Suprapubic skin (tissue), 4 donors: ENCODE measurements at places on chromosomes 1 and 21. TPM values are rescaled to one million over a fixed set of nuclear protein-coding genes. Genes with fewer than 3 reads are reported as not detected.
A peak's percentile ranks its signal among the peaks of the same experiment; 100 is the strongest.

The TBX15 gene
- total RNA-seq: 3.7 TPM

- peaks cover 35% of the 10 kb centered on the region for H3K4me1 ChIP-seq
- H3K4me3 ChIP-seq: peak overlapping the region; percentile 98
- H3K27me3 ChIP-seq: no peaks in the 10 kb centered on the region
- peak; percentile 89 for DNase-seq
These were observed 1.4 kb upstream of the KLHL21 start for GRCh38 chr1:6603915-6604558.

GRCh38 chr21:15839601-15840000 is 109.8 kb downstream of the USP25 start:
- no peak overlapping the region for H3K4me3 ChIP-seq
- no peaks in the 10 kb centered on the region for H3K27me3 ChIP-seq
- no peak for DNase-seq
- H3K36me3 ChIP-seq: peaks cover 23% of the 10 kb centered on the region
- H3K4me1 ChIP-seq: no peaks in the 10 kb centered on the region

GRCh38 chr1:46076343-46076742 is 56.1 kb downstream of the PIK3R3 start:
- H3K36me3 ChIP-seq: no peaks in the 10 kb centered on the region
- H3K27me3 ChIP-seq: no peaks in the 10 kb centered on the region
- H3K27ac ChIP-seq: no peak overlapping the region
- H3K4me3 ChIP-seq: no peak overlapping the region
- no peak for DNase-seq
- H3K4me1 ChIP-seq: peaks cover 8% of the 10 kb centered on the region

The SFN gene
- 813 TPM for total RNA-seq

The GCLM gene
- 4.1 TPM for total RNA-seq

- H3K4me3 ChIP-seq: no peak overlapping the region
- H3K27me3 ChIP-seq: no peaks in the 10 kb centered on the region
- H3K27ac ChIP-seq: no peak overlapping the region
- H3K4me1 ChIP-seq: no peaks in the 10 kb centered on the region
- no peak for DNase-seq
These were observed 275.2 kb upstream of the DPYD start for GRCh38 chr1:98196012-98196411.

The IGFN1 gene
- not detected for total RNA-seq

GRCh38 chr1:105088166-105088565 is 1338.5 kb downstream of the AMY1C start:
- H3K36me3 ChIP-seq: no peaks in the 10 kb centered on the region
- no peak for DNase-seq
- no peaks in the 10 kb centered on the region for H3K4me1 ChIP-seq
- H3K27ac ChIP-seq: no peak overlapping the region
- H3K4me3 ChIP-seq: no peak overlapping the region

The NBPF1 gene
- 12.9 TPM for total RNA-seq

The GSTM1 gene
- total RNA-seq: not detected

The SPRR2G gene
- total RNA-seq: 6.8 TPM

- H3K4me3 ChIP-seq: no peak overlapping the region
- DNase-seq: peak; percentile 54
- no peak overlapping the region for H3K27ac ChIP-seq
- peaks cover 47% of the 10 kb centered on the region for H3K27me3 ChIP-seq
These were observed 16.8 kb downstream of the TRPM2 start for GRCh38 chr21:44370027-44370735.

GRCh38 chr1:162846256-162847212 is 14.4 kb downstream of the CCDC190 start:
- no peak overlapping the region for H3K4me3 ChIP-seq
- no peaks in the 10 kb centered on the region for H3K4me1 ChIP-seq
- H3K36me3 ChIP-seq: no peaks in the 10 kb centered on the region
- H3K27me3 ChIP-seq: no peaks in the 10 kb centered on the region

DNA sequence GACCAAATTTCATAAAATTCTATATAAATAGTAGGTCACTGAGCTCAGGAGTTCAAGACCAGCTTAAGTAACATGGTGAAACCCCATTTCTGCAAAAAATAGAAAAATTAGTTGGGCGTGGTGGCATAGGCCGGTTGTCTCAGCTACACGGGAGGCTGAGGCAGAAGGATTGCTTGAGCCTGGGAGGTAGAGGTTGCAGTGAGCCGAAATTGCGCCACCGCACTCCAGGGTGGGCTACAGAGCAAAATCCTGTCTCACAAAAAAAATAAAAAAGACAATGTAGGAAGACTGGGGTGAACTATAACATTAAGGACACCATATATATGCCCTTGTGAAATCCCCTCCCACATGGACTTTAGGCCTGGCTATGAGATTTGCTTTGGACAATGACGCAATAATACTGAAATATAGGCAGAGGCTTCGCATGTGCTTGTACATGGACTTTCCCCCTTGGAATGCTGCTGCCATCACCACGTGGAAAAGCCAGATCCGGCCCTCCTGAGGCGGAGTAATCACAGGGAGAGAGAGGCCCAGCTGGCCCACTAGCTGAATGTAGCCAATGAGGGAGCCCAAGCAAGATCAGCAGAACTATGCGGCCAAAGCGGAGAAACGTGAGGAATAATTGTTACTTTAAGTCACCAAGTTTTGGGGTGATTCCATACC is 13.1 kb upstream of the USP1 start:
- H3K36me3 ChIP-seq: no peaks in the 10 kb centered on the region
- H3K27me3 ChIP-seq: no peaks in the 10 kb centered on the region
- H3K27ac ChIP-seq: no peak overlapping the region
- no peak overlapping the region for H3K4me3 ChIP-seq
- H3K4me1 ChIP-seq: peaks cover 6% of the 10 kb centered on the region
- no peak for DNase-seq

GRCh38 chr1:90405726-90406125 is 311.4 kb downstream of the BARHL2 start:
- H3K27me3 ChIP-seq: no peaks in the 10 kb centered on the region
- no peaks in the 10 kb centered on the region for H3K4me1 ChIP-seq
- no peak for DNase-seq
- no peak overlapping the region for H3K4me3 ChIP-seq
- H3K27ac ChIP-seq: no peak overlapping the region

The MIXL1 gene
- not detected for total RNA-seq

The RBM11 gene
- total RNA-seq: 0.38 TPM

The CDK18 gene
- 3.2 TPM for total RNA-seq

DNA sequence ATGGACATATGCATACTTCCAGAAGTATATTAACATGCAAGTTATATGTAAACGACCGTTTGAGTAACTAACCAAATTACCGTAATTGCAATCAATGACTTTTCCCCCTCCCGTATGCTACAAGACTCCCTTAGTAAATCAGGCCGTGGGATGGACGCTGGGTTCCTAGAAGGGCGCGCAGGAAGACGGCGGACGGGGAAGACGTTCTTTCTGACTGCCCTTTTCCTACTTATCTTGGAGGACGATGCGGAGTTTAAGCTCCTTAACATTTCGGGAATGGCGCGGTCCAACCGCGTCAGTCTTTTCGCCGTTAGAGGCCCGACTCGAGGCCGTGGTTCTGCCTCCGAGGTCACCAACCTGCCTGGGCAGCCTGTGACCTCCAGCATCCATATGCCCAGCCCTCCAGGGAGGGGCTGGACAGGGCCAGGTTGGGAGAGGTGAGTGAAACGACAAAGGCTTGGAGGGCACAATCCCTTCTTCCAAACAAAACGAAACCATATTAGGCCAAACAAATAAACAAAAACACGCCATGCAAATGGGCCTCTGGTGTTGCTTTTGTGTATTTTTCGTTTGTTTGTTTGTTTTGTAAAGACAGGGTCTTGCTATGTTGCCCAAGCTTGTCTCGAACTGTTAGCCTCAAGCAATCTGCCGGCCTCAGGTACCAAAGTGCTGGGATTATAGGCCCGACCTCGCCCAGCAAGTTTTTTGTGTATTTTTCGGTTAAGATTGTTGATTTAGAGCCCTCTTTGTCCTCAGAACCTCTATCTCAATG is 873 bp upstream of the PI4KB start:
- H3K4me3 ChIP-seq: peak overlapping the region; percentile 86
- DNase-seq: no peak
- H3K27me3 ChIP-seq: no peaks in the 10 kb centered on the region
- H3K27ac ChIP-seq: peak overlapping the region; percentile 97
- H3K4me1 ChIP-seq: peaks cover 38% of the 10 kb centered on the region

GRCh38 chr1:66752000-66752592 is at the start of gene DYNLT5:
DYNLT5 (plus strand) TSS chr1:66752459; CDS start chr1:66754659, 2,200 bp downstream.
- peak within 1 kb of the TSS; percentile 41 for H3K4me3 ChIP-seq
- H3K27ac ChIP-seq: no peak within 1 kb of the TSS
- peaks cover 22% of the 10 kb centered on the region for H3K27me3 ChIP-seq
- H3K36me3 ChIP-seq: no peaks in the 10 kb centered on the region
- peaks cover 15% of the 10 kb centered on the region for H3K4me1 ChIP-seq
- peak; percentile 80 for DNase-seq

- no peaks in the 10 kb centered on the region for H3K27me3 ChIP-seq
- no peak overlapping the region for H3K27ac ChIP-seq
- no peak overlapping the region for H3K4me3 ChIP-seq
These were observed 26.1 kb downstream of the ATP5PF start for GRCh38 chr21:25708467-25709065.

DNA sequence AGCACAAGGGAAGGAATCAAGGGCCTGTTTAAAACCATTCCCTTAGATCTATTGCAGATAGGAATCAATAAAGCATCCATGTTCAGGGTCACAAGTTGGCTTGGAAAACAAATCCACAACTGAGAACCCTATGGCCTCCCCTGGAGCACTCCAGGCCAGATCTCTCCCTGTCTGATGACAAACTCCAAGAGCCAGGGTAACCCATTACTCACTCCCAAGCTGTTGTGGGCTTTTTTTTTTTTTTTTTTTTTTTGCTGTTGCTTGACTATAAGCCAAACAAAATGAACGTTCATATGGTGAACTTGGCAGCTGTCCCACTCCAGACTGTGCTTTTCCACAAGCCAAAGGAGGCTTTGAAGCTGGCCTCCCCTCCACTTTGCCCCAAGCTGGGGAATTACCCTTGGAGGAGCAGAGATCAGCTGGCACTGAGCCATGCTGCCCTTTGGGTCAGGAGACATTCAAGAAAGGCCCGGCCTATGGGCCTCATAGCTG is 35.7 kb upstream of the VAV3 start:
- no peak overlapping the region for H3K27ac ChIP-seq
- H3K4me1 ChIP-seq: no peaks in the 10 kb centered on the region
- H3K27me3 ChIP-seq: no peaks in the 10 kb centered on the region
- H3K4me3 ChIP-seq: no peak overlapping the region
- no peak for DNase-seq

The KCNE2 gene
- not detected for total RNA-seq

DNA sequence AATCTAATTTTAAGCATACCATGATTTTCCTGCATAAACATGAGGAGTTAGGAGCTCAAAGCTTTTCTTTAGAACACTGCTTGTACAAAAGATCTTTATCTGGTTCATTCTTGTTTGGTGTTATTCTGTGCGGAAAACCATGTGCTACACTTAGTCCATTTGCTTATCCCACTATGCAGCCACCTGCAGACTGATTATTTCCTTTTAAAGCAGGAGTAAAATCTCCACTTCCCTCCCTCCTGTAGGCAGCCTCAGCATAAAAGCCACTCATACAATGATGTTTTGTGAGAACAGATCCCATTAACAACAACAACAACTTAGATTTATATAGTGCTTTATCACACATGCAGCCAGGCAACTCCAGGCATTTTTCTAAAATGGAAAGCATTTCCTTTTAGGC is 355.3 kb upstream of the NEGR1 start:
- no peaks in the 10 kb centered on the region for H3K27me3 ChIP-seq
- H3K4me3 ChIP-seq: no peak overlapping the region
- H3K27ac ChIP-seq: no peak overlapping the region
- DNase-seq: no peak
- H3K36me3 ChIP-seq: no peaks in the 10 kb centered on the region

- no peaks in the 10 kb centered on the region for H3K27me3 ChIP-seq
- H3K27ac ChIP-seq: no peak overlapping the region
- H3K4me1 ChIP-seq: no peaks in the 10 kb centered on the region
- DNase-seq: no peak
- no peaks in the 10 kb centered on the region for H3K36me3 ChIP-seq
These were observed 36.1 kb upstream of the RGS8 start for GRCh38 chr1:182720463-182720862.

The MCOLN3 gene
- 6.8 TPM for total RNA-seq

The OLFML3 gene
- total RNA-seq: 17.2 TPM

The SERTAD4 gene
- 24.1 TPM for total RNA-seq

DNA sequence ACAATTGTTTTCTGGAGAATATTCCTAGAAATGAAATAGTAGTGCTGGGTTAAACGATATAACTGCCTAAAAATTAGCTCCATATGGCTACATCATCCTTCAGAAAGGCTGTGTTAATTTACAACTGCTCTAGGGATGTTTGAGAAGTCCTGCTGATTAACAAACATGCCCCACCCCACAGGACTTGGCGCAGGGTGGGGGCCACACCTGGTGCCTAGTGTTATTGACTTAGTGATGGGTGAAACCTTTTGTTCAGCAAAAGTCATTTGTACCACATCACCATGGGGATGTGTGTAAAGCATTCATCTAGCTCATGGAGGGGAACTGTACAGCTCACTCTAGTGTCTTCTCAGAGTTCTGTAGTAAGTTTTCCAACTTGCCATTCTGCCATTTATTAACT is 492.8 kb downstream of the CAMTA1 start:
- H3K27me3 ChIP-seq: peaks cover 14% of the 10 kb centered on the region
- no peak for DNase-seq
- H3K36me3 ChIP-seq: no peaks in the 10 kb centered on the region
- no peak overlapping the region for H3K27ac ChIP-seq
- H3K4me3 ChIP-seq: no peak overlapping the region

DNA sequence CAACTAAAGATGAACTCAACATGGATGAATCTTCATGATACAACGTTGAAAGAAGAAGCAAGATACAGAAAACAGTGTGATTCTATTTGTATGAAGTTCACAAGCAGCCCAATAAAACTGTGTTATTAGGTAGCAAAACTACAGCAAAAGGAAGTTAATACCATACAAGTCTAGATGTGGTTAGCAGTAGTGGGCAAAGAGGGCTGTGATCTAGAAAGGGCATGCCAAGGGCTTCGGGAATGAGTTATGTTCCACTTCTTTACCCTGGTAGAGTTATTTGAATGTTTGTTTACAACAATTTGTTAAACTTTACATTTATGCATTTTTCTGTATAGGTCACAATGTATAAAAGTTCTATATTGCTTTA is 9.2 kb downstream of the TNFRSF9 start:
- H3K27ac ChIP-seq: no peak overlapping the region
- no peaks in the 10 kb centered on the region for H3K4me1 ChIP-seq

- no peaks in the 10 kb centered on the region for H3K27me3 ChIP-seq
- H3K27ac ChIP-seq: no peak overlapping the region
- no peaks in the 10 kb centered on the region for H3K36me3 ChIP-seq
- peaks cover 24% of the 10 kb centered on the region for H3K4me1 ChIP-seq
These were observed 21.9 kb downstream of the RD3 start for GRCh38 chr1:211469938-211470529.

GRCh38 chr1:157156058-157156541 is 17.9 kb upstream of the ETV3 start:
- peak; percentile 81 for DNase-seq
- H3K27ac ChIP-seq: no peak overlapping the region
- H3K4me1 ChIP-seq: peaks cover 45% of the 10 kb centered on the region
- peak overlapping the region; percentile 28 for H3K4me3 ChIP-seq

DNA sequence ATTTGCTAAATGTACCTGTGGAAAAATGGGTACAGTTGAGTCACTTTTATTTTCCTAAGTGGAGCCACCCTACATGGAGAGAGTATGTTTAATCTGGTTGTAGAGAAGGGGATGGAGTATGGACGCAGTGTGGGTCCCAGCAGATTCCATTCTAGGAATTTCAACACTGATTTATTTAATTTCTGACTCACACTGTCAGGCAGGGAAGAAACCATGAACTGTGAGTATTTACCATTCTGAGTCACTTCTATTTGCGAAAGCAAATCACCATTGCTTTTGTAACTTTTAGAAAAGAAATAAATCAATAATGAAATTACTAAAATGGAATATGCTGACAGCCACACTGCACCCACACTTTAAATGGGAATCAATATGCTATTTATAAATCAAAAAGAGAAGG is 339.0 kb downstream of the DSCAM start:
- no peaks in the 10 kb centered on the region for H3K27me3 ChIP-seq
- DNase-seq: no peak
- H3K4me3 ChIP-seq: no peak overlapping the region
